ENCODE measurements at places on chromosomes 2 and 18. TPM values are rescaled to one million over a fixed set of nuclear protein-coding genes. Genes with fewer than 3 reads are reported as not detected.

The BCL2 gene
- total RNA-seq, result 5.3 TPM

The TAF1B gene
- 55.7 TPM for total RNA-seq

The MYOM1 gene
- total RNA-seq, result under 0.01 TPM

The CHST9 gene
- total RNA-seq, result not detected

The VWC2L gene
- total RNA-seq, result not detected

The MFSD2B gene
- under 0.01 TPM for total RNA-seq

The CXCR1 gene
- not detected for total RNA-seq

The REG3A gene
- not detected for total RNA-seq

The POLR1A gene
- total RNA-seq, result 20.6 TPM

The SERPINB13 gene
- not detected for total RNA-seq

The CD8B2 gene
- total RNA-seq, result not detected

The ABHD1 gene
- total RNA-seq, result not detected

The HNRNPA3 gene
- total RNA-seq, result 32.7 TPM

The FLACC1 gene
- 1.5 TPM for total RNA-seq

The CFAP53 gene
- total RNA-seq, result 0.37 TPM

The EIF5B gene
- 19.5 TPM for total RNA-seq

The CSRNP3 gene
- 0.73 TPM for total RNA-seq

The COBLL1 gene
- 4.0 TPM for total RNA-seq

The AQP12A gene
- total RNA-seq, result not detected

The REG1A gene
- not detected for total RNA-seq

The SERPINB3 gene
- total RNA-seq, result not detected

The PPP1R1C gene
- total RNA-seq, result not detected

The CDK15 gene
- 4.7 TPM for total RNA-seq

The CRACDL gene
- not detected for total RNA-seq

The HOXD3 gene
- total RNA-seq, result 2.2 TPM

The IL36G gene
- not detected for total RNA-seq

The AFF3 gene
- total RNA-seq, result not detected

The TUBA4B gene
- not detected for total RNA-seq

The DAPL1 gene
- not detected for total RNA-seq
